KG1 (cell line): ENCODE measurements at places on chromosomes 3 and 15.

GRCh38 chr3:68876112-68876713 is 56.1 kb downstream of the TAFA4 start:
- peak; percentile 68 for DNase-seq

GRCh38 chr3:184645336-184645735 is 66.5 kb downstream of the MAGEF1 start:
- no peak for DNase-seq

DNA sequence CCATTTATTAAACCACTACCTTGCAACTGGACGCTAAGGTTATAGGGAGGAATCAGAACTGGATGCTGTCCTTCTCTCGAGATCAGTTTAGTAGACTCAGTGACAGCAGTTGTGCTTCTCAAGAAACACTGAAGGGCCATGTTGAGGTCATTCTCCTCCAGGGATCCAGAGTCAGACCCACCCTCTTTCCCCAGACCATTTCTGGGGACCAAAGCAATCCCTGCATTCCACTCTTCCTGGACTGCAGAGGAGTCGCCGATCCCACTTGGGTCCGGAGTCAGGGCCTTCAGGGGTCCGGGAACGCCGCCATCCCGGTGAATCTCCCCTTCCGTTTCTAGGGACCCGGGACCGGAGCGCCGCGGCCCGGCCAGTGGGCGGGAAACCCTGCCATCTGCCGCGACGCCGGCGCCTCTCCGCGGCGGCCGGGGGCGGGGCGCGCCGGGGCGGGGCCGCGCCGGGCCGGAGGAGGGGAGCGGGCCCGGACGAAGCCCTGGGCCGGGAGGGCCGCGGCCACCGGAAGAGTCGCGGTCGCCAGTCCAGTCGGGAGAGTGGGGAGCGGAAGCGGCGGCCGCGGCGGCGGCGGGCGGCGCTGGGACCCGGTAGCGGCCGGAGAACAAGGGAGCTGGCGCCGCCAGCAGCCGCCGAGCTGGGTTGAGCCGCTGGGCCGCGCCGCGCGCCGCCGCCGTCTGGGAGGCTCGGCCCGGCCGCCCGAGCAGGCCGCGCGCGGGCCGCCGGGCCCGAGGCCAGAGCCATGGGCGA is at the start of gene DVL3:
Gene DVL3 (plus strand): TSS at position 493 of the 759 bp plus-strand sequence. CDS start 259 bp downstream, at position 752.
- peak; percentile 19 for DNase-seq

- DNase-seq = no peak
These were observed 174.0 kb upstream of the TP63 start for GRCh38 chr3:189457201-189457607.

- no peak for DNase-seq
These were observed 3.0 kb downstream of the SELENOT start for GRCh38 chr3:150605998-150606641.

DNA sequence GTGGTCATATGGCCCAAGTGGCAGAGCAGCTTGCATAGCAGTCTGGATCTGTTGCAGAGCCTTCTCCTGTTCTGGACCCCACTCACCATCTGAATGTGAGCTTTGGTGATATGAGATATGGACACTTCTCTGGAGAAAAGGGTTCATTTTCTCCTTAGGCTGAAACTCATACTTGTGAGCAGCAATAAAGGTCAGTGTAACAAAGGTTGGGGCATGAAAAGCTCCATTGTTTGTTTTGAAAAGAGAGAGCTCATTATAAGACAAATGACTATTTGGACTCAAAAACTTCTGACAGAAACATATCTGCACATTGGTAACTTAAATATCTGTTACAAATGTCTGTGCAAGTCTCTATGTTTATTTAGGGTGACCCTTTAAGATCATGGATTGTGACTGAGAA is 517.3 kb downstream of the MFSD1 start:
- DNase-seq = no peak

DNA sequence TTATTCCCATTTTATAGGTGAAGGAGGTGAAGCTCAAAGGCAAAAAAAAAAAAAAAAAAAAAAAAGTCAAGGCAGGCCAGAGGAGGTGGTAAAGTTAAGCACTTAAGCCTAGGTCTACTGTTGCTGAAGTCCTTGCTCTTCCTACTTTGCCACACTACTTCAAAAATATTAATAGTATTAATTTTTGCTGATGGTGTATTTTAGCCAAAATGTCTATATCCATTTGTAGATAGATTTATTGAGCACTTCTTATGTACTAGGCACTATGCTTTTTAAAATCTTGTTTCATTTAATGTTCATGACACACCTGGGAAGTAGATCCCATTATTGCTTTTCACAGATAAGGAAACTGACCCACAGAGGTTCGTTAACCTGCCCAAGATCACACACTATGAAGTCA is 247.1 kb upstream of the P2RY1 start:
- DNase-seq = no peak

- no peak for DNase-seq
These were observed 18.1 kb upstream of the PYGO1 start for GRCh38 chr15:55606214-55606613.

DNA sequence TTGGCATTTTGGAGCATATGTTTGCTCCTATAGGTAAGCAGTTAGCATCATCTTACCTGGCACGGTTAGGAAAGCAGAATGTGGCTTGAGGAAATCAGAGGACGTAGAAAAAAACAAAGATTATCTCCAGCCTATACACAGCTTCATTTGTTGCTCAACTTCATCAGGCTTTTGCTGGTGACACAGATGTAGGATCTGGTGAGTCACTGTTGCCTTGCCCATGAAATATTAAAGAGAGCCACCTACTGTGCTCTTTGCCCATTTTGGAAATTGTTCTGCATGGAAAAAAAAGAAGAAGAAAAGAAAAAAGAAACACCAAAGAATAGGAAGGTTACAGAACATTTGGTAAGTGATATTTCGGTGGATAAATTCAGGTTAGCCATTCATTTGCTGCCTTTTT is 3.8 kb downstream of the IL1RAP start:
- no peak for DNase-seq

DNA sequence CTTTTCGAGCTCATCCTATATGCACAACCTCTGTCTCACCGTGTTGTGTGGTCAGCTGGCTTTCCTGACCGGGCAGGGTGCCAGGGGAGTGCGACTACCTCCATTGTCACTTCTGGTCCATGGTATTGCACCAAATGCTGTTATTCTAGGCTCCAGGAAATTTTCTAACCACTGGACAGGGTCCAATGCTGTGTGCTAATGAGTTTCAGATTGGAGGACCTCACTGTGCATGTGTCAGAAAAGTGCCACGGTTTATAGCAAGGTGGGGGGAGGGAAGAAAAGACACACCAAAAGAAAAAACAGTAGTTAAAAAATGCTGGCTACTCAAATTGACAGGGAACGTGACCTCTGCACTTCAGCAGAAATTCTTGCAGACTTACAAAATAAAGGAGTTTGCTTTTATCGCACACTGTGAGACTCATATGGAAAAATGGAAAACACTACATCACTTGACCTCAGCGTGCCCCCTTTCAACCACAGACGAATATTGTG is 480.1 kb downstream of the FOXP1 start:
- DNase-seq = peak; percentile 22

- DNase-seq = no peak
These were observed 65.9 kb downstream of the IGF2BP2 start for GRCh38 chr3:185758912-185759311.

- DNase-seq = no peak
These were observed 62.0 kb downstream of the TSC22D2 start for GRCh38 chr3:150469931-150470740.

DNA sequence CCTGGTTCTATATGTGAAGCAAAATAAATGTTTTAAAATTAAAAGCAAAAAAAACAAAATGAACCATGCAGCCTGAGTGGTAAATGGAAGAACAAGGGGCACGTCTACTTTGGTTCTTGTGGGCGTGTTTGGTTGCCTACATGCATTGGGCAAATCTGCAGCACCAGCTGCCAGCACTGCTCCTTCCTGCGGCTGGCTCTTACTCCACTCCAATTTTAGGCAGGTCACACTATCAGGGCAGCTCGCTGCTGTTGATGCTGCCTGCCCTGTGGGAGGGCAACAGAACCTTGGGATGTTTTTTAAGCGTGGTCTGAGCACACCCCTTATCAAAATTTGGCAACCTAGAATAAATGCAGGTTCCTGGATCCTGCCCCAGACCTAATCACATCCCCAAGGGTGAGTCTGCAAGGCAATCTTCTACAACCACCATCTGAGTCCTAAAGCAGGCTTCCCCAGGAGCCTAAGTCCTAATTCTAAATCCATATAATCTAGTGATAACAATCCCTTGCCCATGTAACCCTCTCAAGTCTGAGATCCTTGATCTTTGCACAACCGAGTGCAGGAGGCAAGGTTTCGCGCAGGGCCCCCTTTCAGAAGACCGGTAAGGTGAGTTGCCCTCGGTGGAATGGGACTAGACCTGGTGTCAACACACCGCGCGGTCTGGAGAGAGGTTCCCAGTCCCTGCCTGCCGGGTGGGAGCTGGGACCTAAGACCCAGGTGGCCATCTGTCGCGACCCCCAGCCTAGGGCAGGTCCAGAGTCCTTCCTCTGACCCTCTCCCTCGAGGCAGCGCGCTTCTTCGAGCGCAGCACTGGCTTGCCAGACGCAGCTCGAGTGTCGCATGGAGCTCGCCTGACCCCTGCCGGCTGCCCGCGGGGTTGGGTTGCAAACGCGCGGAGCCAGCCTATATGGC is 15.9 kb downstream of the IVD start:
- peak; percentile 58 for DNase-seq

GRCh38 chr15:101135532-101136166 is 116.2 kb downstream of the CHSY1 start:
- no peak for DNase-seq

GRCh38 chr15:82081914-82082762 is 36.3 kb upstream of the MEX3B start:
- DNase-seq = no peak

DNA sequence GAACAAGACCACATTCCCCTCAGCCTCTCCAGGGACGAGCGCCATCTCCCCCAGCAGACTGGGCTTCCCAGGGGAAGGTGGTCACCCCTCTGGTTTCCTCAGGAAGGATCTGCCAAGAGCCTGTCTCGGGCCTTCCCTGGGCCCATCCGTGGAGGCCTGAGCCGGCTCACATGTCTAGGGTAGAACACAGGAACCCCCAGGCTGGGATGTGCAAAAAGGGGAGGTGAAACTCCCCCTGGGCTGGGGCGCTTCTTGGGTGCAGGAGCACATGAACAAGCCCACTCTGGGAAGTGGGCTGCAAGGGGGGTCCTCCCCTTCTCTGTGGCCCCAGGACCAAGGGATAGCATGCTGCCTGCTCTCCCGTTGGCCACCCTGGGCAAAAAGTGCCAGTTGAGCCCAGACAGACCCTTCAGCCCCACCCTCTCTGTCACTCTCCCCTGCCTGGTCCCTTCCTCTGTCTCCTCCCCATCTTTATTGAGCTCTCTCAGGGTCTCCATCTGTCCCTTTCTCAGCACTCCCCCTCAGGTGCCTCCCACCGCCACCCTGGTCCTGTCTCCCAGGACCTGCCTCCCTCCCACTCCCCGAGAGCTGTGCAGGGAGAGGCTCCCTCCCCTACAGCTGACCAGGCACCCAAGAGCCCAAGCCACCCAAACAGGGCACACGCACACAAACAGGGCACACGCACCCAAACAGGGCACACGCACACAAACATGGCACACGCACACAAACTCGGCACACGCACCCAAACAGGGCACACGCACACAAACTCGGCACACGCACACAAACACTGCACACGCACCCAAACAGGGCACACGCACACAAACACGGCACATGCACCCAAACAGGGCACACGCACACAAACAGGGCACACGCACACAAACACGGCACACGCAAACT is 864 bp downstream of the SEMA3G start:
- no peak for DNase-seq

- no peak for DNase-seq
These were observed 2.0 kb upstream of the ZNF710 start for GRCh38 chr15:89998923-89999675.

- no peak for DNase-seq
These were observed 150.3 kb upstream of the MCTP2 start for GRCh38 chr15:94080989-94081605.

- DNase-seq = no peak
These were observed 31.9 kb upstream of the SPTSSB start for GRCh38 chr3:161403251-161403650.

DNA sequence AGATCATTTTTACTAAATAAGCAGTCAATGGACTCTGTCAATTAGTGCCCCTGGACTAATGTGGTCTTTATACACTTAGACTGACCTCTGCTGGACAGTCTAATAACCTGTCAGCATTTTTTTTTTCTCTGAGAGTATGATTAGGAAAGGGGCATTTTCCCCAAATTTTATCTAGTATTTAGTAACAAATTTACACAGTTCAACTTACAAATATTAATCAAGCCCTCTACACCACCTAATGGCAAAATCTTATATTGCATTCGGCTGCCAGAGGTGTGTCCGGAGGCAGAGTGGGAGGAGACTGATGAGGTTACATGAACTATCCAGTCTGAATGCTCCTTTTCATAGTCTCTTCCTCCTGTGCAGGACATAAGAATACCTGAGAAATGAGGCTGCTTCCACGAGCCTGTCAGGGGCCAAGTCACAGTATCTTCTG is 36.0 kb upstream of the COLQ start:
- DNase-seq = peak; percentile 77

DNA sequence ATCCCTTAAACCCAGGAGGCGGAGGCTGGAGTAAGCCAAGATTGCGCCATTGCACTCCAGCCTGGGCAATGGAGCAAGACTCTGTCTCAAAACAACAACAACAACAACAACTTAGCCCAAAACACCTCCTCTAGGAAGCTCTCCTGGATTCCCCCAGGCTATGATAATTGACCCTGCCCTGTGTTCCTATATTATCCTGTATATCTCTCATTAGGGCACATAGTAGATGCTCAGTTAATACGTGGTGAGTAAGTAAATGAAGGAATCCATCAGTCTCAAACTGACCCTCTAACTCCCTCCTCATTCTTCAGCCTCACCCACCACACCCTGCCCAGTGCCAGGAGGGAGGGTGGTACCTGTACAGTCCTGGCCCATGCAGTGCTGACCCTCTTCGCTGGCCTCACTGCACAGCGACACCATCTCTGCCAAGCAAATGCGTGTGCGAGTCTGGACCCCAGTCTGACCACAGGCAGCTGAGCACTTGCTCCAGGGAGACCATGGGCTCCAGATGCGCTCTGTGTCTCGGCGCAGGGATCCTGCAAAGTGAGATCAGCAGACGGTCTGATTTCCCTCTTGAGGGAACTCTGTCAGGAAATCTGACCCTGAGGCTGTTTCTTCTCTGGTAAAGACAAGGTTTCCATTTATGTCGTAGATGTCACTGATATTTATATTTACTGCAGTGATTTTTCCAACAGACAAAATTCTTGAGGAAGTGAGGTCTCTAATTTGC is 6.2 kb downstream of the CILP start:
- DNase-seq = no peak

- DNase-seq = no peak
These were observed 33.7 kb downstream of the ZBTB20 start for GRCh38 chr3:115113367-115113766.

GRCh38 chr3:76502076-76502475 is 537.8 kb upstream of the ROBO2 start:
- no peak for DNase-seq

DNA sequence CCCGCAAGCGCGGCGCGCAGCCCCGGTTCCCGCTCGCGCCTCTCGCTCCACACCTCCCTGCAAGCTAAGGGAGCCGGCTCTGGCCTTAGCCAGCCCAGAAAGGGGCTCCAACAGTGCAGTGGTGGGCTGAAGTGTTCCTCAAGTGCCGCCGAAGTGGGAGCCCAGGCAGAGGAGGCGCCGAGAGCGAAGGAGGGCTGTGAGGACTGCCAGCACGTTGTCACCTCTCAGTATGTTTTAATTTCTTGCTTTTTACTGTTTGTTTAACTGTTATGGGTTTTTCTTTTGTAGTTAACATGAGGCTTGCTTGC is 1525.7 kb downstream of the SI start:
- no peak for DNase-seq

GRCh38 chr3:69791106-69791505 is 51.8 kb downstream of the MITF start:
- DNase-seq = no peak

- no peak for DNase-seq
These were observed 43.5 kb upstream of the SLC6A11 start for GRCh38 chr3:10772271-10773161.
